ENCODE measurements at places on chromosomes 4 and X. TPM values are rescaled to one million over a fixed set of nuclear protein-coding genes. Genes with fewer than 3 reads are reported as not detected.

Gene AADAT
- polyA plus RNA-seq, result 1.7 TPM

Gene ASB12
- polyA plus RNA-seq, result not detected

- no peak for DNase-seq
- H3K4me3 ChIP-seq, result no peak overlapping the region
- no peaks in the 10 kb centered on the region for H3K36me3 ChIP-seq
- no peak overlapping the region for H3K27ac ChIP-seq
- no peaks in the 10 kb centered on the region for H3K27me3 ChIP-seq
- no peaks in the 10 kb centered on the region for H3K4me1 ChIP-seq
Measured at GRCh38 chrX:69016293-69016941, 148.8 kb downstream of the PJA1 start.

Gene OTUD4
- 9.1 TPM for polyA plus RNA-seq

DNA sequence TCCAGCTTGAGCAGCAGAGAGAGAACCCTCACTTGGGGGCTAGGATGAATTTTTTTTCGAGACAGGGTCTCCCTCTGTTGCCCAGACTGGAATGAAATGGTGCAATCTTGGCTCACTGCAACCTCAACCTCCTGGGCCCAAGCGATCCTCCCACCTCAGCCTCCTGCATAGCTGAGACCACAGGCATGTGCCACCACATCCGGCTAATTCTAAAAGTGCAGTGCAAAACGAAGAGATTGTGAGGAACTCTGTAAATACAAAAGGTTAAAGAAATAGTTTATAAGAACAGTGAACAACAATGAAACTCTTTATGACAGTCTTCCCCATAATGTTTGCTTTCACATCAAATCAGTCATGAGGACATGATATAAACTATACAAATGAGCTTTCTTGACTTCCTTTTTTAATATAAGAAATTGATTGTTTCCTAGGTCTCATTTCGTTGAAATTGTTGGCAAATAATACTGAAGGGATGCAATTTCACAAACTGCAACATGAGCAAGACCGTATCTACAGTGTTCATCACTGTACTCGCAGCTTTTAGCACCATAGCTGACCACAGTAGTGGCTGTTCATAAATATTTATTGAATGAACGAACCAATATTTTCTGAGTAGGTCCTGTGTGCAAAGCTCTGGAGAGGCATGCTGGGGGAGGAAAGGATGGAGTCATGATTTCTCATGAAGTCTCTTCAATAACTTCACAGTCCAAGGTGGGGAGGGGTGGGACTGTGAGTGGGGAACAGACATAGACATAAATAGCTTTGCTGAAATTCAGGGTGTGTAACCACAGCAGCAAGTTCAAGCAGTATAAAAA, 116.1 kb downstream of the SHROOM3 start:
- no peak overlapping the region for H3K27ac ChIP-seq
- no peaks in the 10 kb centered on the region for H3K27me3 ChIP-seq
- H3K36me3 ChIP-seq, result no peaks in the 10 kb centered on the region
- no peak overlapping the region for H3K4me3 ChIP-seq

Gene ZNF711
- 0.81 TPM for polyA plus RNA-seq

Measured in small intestine (tissue), 16 donors.